CD4-positive, alpha-beta T cell (primary cell): ENCODE measurements at places on chromosomes 1 and 21. TPM values are rescaled to one million over a fixed set of nuclear protein-coding genes. Genes with fewer than 3 reads are reported as not detected.

Gene LCE1D
- not detected for total RNA-seq

Gene OR6K3
- not detected for total RNA-seq

DNA sequence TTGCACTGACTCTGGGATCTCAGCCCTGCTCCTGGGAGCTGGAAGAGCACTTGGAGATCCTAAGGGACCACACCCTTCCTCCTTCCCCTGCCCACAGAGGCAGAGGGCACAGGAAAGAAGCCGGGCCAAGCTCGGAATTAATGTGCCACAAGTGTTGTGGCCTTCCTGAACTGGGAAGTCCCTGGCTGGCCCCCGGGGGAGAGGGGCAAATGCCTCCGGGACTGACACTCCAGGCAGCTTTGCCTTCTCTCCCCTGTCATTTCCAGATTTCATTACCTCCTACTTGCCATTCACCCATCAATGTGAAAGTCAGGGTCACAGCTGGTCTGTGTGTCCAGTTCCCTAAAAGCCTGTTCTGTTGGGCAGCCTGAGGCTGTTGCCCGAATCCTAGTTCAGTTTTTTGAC is 21.7 kb downstream of the SESN2 start:
- no peak for DNase-seq

DNA sequence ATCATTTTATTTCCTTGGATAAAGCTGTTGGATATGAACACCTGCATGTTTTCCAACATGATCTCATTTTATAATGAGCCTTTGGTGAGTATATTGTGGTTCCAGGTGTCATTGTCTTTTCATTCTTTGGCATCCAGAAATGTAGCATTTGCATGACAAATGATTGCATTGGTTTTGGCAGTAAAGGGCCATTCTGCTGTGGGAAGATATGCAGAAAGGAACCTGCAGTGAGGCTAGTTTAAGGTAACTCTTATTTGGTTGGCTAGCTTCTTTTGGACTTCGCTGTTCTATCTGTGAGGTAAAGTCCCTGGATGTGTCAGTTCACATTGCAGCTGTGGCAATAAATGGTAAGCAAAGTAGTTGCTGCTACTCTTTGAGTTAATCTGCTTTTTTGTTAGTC is 343.0 kb downstream of the AMY1C start:
- no peak for DNase-seq

Gene OR14K1
- total RNA-seq, result not detected

Gene BNIPL
- 0.42 TPM for total RNA-seq

- DNase-seq, result no peak
These were observed 56.6 kb downstream of the KIF21B start for GRCh38 chr1:200966934-200967333.

DNA sequence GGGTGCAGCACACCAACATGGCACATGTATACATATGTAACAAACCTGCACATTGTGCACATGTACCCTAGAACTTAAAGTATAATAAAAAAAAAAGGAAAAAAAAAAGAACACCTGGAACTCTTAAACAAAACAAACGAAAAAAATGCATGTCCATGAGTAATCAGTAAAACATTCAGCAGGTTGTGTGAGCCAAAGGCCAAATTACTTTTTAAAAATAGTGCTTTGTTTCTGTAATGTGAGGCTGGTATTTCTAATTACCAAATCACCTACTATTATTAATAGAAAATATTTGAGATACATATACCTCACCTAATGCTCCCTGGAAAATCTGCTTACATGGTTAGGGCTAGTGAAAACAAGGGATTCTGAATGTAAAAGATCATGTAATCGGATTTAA is 294.4 kb upstream of the NR5A2 start:
- no peak for DNase-seq

Gene C1orf87
- not detected for total RNA-seq

DNA sequence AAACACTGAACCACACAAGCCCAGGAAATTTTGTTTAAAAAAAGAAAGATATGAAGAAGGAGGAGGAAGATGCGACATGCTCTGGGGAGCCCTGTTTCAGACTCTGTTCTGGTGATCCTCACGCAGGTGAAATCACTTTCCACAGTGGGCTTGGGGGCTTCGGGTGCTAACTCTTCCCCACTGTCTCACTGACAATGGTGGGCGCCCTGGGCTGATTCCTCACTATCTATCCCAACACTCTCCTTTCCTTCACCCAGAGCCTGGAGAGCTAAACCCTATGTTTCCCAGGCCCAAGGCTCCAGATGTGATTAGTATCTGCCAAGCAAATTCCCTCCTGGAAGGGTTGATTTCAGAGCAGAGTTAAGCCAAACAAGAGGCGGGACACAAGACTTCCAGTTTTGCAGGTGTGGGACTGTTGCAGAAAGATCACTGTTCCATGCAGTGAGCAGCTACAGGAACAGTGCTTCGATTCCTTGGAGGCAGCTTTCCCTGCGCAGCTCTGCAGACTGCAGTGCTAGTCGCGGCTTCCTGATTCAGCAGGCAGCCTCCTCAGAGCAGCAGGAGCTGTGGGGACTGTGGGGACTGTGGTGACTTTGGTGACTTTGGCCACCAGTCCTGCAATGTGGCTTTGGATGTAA is 168.3 kb downstream of the RHOU start:
- DNase-seq, result no peak

DNA sequence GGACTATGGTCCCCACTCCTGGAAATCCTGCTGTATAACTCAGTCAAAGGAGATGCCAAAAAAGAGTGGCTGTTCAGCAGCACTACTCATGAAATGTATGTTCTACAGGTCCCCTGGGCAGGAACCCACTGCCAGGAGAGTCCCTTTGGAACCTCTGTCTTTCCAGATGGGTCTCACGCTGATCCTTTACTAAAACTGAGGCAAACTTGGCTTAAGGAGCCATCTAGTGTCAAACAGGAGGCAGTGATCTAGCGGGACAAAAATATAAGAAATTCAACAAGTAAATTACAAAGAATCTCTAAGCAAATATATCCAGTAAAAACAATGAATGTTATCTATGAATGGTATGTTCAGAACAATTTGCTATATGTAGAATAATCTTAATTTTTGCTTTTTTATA is 80.5 kb upstream of the PRMT6 start:
- no peak for DNase-seq

Gene LAX1
- 16.6 TPM for total RNA-seq

- no peak for DNase-seq
These were observed 15.6 kb downstream of the CADM3 start for GRCh38 chr1:159187033-159187432.

DNA sequence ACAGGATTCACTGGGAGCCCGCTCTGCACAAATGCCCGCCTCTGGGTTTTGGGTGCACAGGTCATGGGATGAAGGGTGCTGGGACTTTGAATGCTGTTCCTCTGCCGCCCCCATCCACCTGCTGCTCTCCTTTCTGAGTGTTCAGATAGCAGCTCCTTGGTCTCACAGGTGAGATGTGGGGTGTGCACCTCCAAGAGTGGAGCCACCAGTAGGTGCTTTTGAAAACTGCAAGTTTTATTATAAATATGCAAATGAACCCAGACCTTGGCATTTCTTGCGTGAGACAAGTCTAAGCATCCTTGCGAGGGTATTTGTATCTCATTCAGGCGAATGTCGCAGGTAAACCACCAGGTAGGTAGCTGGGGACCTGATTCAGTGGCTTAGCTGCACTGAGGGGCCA is 30.2 kb downstream of the OBSCN start:
- DNase-seq, result no peak

GRCh38 chr1:219422811-219423598 is 189.9 kb downstream of the ZC3H11B start:
- DNase-seq, result no peak

GRCh38 chr1:4468386-4468785 is 186.0 kb upstream of the AJAP1 start:
- DNase-seq, result no peak

GRCh38 chr1:44496541-44497171 is 91.6 kb downstream of the RNF220 start:
- no peak for DNase-seq

DNA sequence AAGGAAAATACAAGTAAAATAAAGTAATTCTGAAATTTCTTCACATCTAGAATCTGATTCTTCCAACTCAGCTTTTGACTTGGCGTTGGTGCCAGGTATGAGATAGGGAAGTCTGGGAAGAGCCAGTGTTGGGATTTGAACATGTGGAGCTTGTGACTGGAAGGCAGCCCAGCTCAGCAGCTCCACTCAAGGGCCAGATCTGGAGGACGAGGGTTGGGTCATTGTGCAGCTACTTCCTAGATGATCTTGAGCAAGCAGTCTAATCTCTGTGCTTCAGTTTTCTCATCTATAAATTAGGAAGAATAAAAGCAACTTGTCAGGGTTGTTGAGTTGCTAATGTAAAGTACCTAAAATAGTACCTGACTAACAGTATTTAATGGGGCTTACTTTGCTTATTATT is 5.0 kb downstream of the ADARB1 start:
- DNase-seq, result no peak

GRCh38 chr1:38371505-38371844 is 324.9 kb upstream of the POU3F1 start:
- DNase-seq, result no peak

GRCh38 chr1:16975211-16975610 is 5.2 kb downstream of the MFAP2 start:
- DNase-seq, result no peak

Gene CHI3L2
- total RNA-seq, result 15.7 TPM

- no peak for DNase-seq
These were observed 39.4 kb downstream of the FHAD1 start for GRCh38 chr1:15286452-15286851.

DNA sequence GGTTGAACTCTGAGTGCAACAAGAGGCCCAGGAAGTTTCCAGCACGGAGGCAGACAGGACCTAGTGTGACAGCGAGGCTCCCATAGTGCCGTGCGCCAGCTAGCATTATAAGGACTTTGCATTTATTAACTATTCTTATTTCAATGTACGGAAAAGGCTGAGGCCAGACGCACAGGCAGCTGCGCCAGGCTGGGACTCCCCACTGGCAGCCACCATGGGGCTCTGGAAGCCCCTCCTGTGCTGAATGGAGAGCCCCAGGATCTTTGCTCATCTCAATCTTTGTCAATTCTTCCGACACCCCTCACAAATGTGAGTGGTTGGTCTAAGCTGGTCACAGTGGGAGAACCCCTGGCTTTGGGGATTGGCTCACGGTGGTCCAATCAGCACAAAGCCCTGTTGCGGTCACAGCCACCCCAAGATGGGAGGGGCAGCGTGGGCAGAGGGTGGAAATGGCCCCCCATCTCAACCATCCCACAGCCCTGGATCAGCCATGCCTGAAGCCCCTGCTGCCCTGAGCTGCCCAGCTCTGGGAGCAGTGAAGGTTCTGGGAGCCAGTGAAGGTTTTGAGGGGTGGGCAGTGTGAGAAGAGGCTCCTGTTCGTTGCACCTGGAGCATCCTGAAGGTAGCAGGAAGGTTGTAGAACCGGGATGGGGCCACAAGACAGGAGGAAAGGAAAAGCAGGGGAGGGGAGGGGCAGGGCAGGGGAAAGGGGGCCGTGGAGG is 59.5 kb upstream of the ADARB1 start:
- no peak for DNase-seq

DNA sequence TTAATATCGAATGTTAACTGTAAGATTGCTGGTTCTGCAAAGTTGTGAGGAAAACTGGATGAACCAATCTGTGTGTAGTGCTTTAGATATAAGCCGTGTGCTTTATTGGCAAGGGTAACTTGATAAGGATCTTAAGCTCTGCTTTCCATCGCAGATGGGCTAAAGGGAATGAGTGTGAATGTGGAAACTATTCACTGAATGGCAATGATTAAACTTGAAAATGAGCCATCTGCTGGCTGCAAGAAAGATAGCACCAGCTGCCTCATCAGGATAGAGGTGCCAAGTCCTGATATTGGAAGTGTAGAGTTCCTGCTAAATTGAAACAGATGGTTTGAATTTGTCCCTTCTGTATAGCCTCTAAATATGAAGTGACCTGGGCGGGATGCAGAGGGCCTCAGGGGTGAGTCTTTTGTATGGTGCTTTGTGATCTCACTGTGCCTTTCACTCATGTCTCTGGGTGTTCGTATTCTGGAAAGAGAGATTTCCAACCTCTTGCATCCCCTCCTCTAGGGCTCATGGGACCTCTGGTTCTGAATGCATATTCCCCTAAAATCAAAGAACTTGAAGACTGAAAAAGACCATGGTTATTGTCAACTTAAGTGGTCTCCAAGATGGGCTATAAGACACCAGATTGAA is 9.2 kb downstream of the FCRL3 start:
- DNase-seq, result no peak

Gene MYOM3
- not detected for total RNA-seq

Gene NCMAP
- not detected for total RNA-seq

- DNase-seq, result peak; percentile 62
These were observed 3.8 kb upstream of the RGSL1 start for GRCh38 chr1:182446033-182446669.

Gene CD1E
- total RNA-seq, result not detected

Gene AVPR1B
- not detected for total RNA-seq

GRCh38 chr1:161719325-161719611 is 2.1 kb upstream of the FCRLB start:
- DNase-seq, result no peak

DNA sequence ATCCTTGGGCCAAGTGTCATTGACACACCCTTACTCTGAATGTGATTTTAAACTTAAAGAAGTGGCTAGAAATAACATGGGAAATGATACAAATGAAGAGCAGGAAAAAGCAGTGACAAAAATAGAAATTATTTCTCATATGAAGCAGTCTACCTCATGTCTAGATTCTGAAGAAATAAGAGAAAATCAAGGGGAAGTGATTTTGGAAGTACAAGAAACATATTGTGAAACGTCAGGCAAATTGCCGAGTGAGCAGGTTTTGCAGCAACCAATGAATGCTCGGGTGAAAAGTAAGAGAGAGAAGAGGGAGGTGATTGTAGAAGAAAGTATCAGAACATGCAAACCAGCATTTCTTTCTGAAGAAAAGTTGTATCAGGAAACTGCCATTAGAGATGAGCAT is 130.7 kb downstream of the MACF1 start:
- no peak for DNase-seq

DNA sequence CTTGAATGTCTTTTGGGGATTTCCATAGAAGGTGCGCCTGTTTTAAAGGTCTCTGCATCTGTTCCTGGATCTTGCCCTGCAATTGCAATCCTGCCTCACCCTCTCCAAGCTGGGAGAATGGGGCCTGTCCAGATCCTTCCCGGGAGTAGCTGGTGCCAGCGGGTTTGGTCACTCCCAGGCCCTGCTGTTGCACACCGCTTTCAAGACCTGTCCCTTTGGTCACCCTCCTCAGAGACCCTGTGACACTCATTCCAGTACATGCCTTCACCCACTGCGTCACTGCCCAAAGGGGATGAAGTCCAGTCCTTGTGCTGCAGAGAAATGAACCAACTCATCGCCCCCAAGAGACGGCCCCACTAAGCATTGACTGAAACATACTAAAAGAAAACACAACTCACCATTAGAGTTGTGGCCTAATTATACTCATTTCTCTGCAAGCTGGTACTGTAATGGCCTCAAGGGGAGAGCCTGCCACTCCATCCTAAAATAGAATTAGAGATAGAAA is 1.9 kb upstream of the IRF2BP2 start:
- peak; percentile 31 for DNase-seq

DNA sequence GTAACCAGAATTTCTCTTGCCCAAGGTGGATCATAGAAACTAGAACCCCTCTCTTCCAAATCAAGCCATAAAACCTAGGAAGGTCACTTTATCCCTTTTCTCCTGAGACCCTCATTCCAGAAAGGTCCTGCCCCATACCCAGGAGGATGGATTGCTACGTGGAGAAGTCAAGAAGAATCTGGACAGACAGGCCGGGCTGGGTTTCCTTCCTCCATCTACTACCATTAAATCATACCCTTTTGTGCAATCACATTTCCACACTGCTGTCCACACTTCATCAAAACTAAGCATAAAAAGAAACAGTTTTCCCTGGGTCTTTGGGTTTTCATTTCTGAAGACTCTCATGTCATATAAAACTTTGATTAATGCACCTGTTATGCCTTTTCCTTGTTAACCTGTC is 65.4 kb downstream of the C21orf91 start:
- no peak for DNase-seq

Gene MASP2
- total RNA-seq, result 0.53 TPM
